ENCODE measurements at places on chromosomes 2 and 18.
A peak's percentile ranks its signal among the peaks of the same experiment; 100 is the strongest.

DNA sequence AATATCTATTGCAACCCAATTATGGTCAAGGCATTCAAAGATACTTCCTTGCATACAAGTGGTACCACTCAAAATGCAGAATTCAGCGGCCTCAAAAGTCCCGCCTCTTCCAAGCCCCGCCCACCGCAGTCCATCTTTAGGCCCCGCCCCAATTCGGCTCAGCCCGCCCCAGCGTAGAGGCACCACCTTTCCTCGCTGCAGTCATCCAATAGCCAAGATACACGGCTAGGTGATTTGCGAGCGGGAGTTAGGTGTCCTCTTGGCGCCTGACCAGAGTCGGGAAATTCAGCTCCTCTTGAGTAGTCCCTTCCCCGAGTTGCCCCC is 431 bp upstream of the SEC11C start:
- DNase-seq = peak; percentile 93

- no peak for DNase-seq
Observed at GRCh38 chr2:53865962-53866361, 6.2 kb upstream of the GPR75 start.

DNA sequence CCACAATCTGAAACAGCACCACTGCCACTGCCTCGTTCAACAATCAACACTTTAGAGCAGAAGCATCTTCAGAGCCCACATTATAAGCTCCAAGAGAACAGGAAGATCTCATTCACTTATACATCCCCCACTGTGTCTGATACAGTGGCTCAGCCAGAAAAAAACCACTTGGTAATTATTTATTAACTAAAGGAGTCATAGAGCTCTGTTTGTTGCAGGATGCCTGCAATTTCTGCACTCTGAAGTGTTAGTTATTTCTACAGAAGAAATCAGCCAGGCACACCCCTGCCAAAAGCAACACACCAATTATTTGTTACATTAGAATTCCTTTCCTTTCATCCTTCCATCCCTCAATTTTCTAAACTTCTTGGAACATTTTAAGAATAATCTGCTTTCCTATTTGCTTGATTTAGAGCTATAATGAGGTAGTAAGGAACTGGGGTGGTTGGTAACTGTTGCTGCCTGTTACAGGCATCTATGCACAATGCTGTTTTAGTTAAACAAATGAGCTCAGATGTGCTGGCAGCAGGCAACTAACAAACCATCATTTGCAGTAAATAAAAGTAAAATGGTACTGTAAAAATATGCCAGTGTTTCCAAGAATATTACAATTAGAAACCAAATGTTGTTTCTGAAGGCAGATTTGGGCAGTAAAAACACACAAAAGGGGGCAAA is 59.9 kb downstream of the DYM start:
- DNase-seq = no peak

GRCh38 chr2:25304321-25304720 is 37.4 kb downstream of the DNMT3A start:
- no peak for DNase-seq

- DNase-seq = no peak
Observed at GRCh38 chr18:34467058-34467457, 242.3 kb upstream of the NOL4 start.
